ENCODE measurements at places on chromosomes 6 and 20.
A peak's percentile ranks its signal among the peaks of the same experiment; 100 is the strongest.

DNA sequence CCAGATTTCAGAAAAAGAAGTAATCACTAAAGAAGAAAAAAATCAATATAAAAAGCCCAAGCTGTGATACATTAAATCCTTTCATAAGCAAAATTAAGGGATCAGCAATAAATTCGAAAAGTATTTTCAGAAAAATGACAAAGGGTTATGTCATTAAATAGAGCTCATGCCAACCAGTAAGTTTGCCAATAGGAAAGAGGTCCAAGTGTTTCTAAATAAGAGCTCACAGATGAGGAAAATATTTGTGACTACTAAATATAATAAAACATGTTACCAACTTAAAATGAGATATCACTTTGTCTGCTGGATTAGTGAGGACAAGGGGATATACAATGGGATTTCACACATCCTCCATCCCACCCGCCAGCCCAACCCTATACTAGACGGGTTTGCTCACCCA, 140.3 kb upstream of the EYA4 start:
- H3K4me1 ChIP-seq = peaks cover 6% of the 10 kb centered on the region
- DNase-seq = no peak
- no peak overlapping the region for H3K4me3 ChIP-seq

DNA sequence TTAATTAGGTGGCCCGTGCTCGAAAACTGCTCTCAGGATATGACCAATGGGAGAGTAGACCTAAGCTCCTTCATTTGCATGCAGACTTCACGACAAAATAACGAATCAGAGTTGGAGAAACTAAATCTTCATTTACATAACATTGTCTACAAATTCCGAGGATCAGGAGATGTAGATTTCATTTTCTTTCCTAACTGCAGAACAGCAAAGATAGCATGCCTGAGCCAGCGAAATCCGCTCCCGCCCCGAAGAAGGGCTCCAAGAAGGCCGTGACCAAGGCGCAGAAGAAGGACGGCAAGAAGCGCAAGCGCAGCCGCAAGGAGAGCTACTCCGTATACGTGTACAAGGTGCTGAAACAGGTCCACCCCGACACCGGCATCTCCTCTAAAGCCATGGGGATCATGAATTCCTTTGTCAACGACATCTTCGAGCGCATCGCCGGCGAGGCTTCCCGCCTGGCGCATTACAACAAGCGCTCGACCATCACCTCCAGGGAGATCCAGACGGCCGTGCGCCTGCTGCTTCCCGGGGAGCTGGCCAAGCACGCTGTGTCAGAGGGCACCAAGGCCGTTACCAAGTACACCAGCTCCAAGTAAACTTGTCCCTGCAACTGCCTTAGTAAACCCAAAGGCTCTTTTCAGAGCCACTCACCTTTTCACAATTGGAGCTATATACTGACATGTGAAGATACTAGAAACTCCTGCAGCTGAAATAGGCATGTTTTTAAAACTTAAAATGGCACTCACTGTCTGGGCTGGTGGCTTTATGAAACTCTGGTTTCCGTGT, 96.5 kb downstream of the HFE start:
- H3K4me1 ChIP-seq = peaks cover 29% of the 10 kb centered on the region
- H3K27ac ChIP-seq = peak overlapping the region; percentile 92

- H3K27me3 ChIP-seq = no peaks in the 10 kb centered on the region
- H3K36me3 ChIP-seq = no peaks in the 10 kb centered on the region
- H3K4me3 ChIP-seq = no peak overlapping the region
- no peak for DNase-seq
- H3K27ac ChIP-seq = no peak overlapping the region
- H3K4me1 ChIP-seq = peaks cover 5% of the 10 kb centered on the region
Measured at GRCh38 chr6:91435630-91436029, 848.8 kb upstream of the MAP3K7 start.

DNA sequence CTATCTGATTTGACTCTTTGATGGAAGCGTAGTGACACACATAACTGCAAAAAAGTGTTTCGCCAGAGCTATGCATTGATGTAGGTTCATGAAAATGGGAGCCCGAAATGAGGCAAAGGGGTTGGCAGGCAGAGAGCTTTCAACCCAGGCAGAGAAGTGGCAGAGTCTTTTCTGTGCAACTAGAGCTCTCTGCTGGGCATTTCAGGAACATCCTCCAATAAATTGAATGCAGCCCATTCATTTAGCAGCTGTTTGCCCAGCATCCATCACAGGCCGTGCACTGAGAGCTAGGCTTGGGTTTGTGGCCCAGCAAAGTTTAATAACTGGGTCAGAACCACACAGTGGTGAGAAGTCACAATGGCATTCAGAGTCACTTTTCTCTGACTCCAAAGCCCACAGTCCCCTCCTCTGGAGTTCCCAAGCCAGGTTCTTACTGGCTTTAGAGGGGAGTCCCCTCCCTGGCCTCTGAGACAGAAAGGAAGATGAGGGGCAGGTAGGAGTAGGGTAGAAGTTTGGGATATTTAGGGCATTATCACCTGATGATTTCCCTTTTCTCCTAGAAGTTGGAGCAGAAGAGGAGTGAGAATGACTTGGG, 31.8 kb upstream of the ELMO2 start:
- DNase-seq = no peak
- no peak overlapping the region for H3K27ac ChIP-seq
- no peaks in the 10 kb centered on the region for H3K4me1 ChIP-seq
- peaks cover 7% of the 10 kb centered on the region for H3K27me3 ChIP-seq
- H3K4me3 ChIP-seq = no peak overlapping the region
- no peaks in the 10 kb centered on the region for H3K36me3 ChIP-seq

GRCh38 chr6:21539621-21540100, 53.9 kb upstream of the SOX4 start:
- H3K4me3 ChIP-seq = no peak overlapping the region
- DNase-seq = no peak
- H3K4me1 ChIP-seq = peaks cover 9% of the 10 kb centered on the region
- H3K27me3 ChIP-seq = no peaks in the 10 kb centered on the region

DNA sequence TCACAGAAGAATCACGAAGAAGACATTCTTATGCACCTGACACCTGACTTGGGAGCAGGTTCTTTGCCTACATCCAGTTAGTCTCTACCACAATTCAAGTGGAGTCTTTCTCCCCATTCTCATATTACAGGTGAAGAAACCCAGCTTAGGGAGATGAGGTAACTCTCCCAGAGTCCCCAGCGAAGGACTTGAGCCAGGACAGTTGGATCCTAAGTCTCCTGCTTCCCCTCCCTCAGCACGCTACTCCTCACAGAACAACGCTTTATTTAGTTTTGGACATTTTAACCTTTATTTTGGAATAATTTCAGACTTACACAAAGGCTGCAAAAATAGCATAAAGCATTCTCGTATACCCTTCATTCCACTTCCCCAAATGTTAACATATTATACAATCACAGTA, 824 bp upstream of the CSTL1 start:
- no peaks in the 10 kb centered on the region for H3K36me3 ChIP-seq
- no peak for DNase-seq
- H3K27me3 ChIP-seq = peaks cover 4% of the 10 kb centered on the region
- peaks cover 5% of the 10 kb centered on the region for H3K4me1 ChIP-seq
- H3K4me3 ChIP-seq = no peak overlapping the region
- no peak overlapping the region for H3K27ac ChIP-seq

- H3K4me1 ChIP-seq = peaks cover 12% of the 10 kb centered on the region
- DNase-seq = no peak
- peaks cover 9% of the 10 kb centered on the region for H3K27me3 ChIP-seq
Measured at GRCh38 chr6:90719321-90720195, 132.7 kb upstream of the MAP3K7 start.

DNA sequence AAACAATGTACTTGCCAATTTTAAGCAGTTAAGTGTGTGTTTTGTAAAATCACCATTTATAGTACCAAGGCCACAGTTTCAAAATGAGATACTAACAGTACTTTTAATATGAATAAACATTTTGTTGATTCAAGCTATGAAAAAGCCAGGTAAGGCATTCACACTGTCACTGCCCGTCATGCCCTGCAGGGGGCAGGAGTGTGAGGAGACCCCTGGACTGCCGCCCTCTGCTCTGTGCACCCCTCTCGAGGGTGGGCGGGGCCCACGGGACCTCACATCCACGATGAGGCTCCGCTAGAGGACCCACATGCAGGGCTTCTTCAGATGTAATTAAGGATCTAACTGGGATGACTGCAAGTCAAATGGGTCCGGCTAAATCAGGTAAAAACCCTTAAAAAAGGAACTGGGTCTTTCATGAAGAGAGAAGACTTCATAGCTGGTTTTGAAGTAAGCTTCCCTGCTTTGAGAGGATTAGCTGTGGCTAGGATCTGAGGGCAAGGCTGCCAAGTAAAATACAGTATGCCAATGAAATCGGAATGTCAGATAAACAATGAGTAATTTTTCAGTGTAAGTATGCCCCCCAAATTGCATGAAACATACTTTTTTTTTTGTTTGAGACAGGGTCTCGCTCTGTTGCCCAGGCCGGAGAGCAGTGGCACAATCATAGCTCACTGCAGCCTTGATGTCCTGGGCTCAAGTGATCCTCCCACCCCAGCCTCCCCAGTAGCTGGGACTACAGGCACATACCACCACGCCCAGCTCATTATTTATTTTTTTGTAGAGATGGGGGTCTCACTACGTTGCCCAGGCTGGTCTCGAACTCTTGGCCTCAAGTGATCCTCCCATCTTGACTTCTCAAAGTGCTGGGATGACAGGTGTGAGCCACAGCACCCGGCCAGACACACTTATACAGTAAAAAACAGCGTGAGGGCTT, 18.7 kb downstream of the DIDO1 start:
- no peak overlapping the region for H3K27ac ChIP-seq
- H3K27me3 ChIP-seq = no peaks in the 10 kb centered on the region
- no peaks in the 10 kb centered on the region for H3K4me1 ChIP-seq

- no peak for DNase-seq
- H3K27ac ChIP-seq = no peak overlapping the region
- H3K4me1 ChIP-seq = no peaks in the 10 kb centered on the region
- no peaks in the 10 kb centered on the region for H3K27me3 ChIP-seq
Measured at GRCh38 chr6:122657601-122658000, 47.4 kb downstream of the PKIB start.

- H3K36me3 ChIP-seq = no peaks in the 10 kb centered on the region
- no peak for DNase-seq
Measured at GRCh38 chr20:62019144-62019805, 46.4 kb downstream of the TAF4 start.

- H3K4me1 ChIP-seq = peaks cover 5% of the 10 kb centered on the region
- DNase-seq = no peak
- H3K27me3 ChIP-seq = peaks cover 3% of the 10 kb centered on the region
- peak overlapping the region; percentile 41 for H3K4me3 ChIP-seq
- no peaks in the 10 kb centered on the region for H3K36me3 ChIP-seq
- H3K27ac ChIP-seq = peak overlapping the region; percentile 50
Measured at GRCh38 chr20:15603506-15603905, 969.7 kb downstream of the KIF16B start.

DNA sequence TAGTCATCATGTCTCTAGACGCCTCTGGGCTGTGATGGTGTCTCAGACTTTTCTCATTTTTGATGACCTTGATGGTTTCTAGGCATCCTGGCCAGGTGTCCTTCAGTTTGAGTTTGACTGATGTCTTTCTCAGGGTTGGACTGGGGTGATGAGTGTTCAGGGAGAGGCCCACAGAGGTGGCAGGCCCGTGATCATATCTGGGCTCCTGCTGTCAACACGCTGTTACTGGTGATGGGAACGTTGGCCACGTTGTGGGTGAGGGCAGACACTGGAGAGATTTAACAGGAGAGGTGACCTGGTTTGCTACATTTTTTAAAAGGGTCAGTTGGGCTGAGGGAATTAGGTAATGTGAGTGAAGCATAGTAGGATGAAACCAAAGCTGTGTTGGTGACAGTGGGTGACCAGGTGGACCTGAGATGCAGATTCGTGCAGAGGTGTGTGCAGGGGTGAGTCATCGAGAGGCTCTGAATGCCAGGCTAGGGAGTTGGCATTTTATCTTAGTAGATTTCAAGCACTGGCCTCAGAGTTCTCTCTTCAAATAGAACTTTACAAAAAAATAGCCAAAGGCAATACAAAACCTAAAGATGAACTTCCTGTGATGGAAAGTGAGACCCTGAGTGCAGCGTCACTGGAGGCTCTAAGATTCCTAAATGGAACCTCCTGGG, 174.1 kb downstream of the CDH26 start:
- H3K27ac ChIP-seq = peak overlapping the region; percentile 28
- DNase-seq = no peak
- no peaks in the 10 kb centered on the region for H3K4me1 ChIP-seq
- H3K4me3 ChIP-seq = no peak overlapping the region
- H3K36me3 ChIP-seq = no peaks in the 10 kb centered on the region

GRCh38 chr20:35237486-35237885, 11.0 kb downstream of the MMP24 start:
- no peak for DNase-seq
- H3K27ac ChIP-seq = no peak overlapping the region
- no peaks in the 10 kb centered on the region for H3K27me3 ChIP-seq
- H3K36me3 ChIP-seq = no peaks in the 10 kb centered on the region
- H3K4me1 ChIP-seq = no peaks in the 10 kb centered on the region
- H3K4me3 ChIP-seq = no peak overlapping the region

DNA sequence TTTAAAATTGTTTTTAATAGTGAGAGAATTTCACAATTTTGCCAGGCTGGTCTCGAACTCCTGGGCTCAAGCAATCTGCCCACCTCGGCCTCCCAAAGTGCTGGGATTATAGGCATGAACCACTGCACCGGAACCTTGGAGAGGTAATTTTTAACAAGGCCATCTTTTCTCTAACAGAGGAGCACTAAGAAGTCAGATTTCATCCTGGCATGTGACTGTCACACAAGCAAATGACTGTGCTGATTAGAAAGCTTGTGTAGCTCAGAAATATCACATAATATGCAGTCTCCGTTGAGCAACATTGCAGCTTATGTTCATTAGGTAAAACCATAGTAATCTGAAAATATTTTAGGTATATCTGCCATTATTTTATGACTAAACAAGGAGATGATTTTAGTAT, 156.0 kb downstream of the CCDC170 start:
- H3K4me1 ChIP-seq = no peaks in the 10 kb centered on the region
- peaks cover 3% of the 10 kb centered on the region for H3K27me3 ChIP-seq
- no peaks in the 10 kb centered on the region for H3K36me3 ChIP-seq
- H3K4me3 ChIP-seq = no peak overlapping the region
- no peak for DNase-seq
- no peak overlapping the region for H3K27ac ChIP-seq

GRCh38 chr20:23396950-23397627, 24.2 kb downstream of the NAPB start:
- H3K4me3 ChIP-seq = no peak overlapping the region
- H3K27ac ChIP-seq = no peak overlapping the region
- no peak for DNase-seq
- peaks cover 3% of the 10 kb centered on the region for H3K4me1 ChIP-seq
- H3K27me3 ChIP-seq = no peaks in the 10 kb centered on the region

All from type B pancreatic cell (in vitro differentiated cells).